ENCODE measurements at places on chromosomes 3 and 15.

GRCh38 chr3:47581422-47581821 is 2.8 kb upstream of the CSPG5 start:
- DNase-seq, result no peak

- DNase-seq, result no peak
Observed at GRCh38 chr15:59821286-59821685, 132.2 kb upstream of the BNIP2 start.

- no peak for DNase-seq
Observed at GRCh38 chr3:72789786-72790185, 58.5 kb downstream of the SHQ1 start.

DNA sequence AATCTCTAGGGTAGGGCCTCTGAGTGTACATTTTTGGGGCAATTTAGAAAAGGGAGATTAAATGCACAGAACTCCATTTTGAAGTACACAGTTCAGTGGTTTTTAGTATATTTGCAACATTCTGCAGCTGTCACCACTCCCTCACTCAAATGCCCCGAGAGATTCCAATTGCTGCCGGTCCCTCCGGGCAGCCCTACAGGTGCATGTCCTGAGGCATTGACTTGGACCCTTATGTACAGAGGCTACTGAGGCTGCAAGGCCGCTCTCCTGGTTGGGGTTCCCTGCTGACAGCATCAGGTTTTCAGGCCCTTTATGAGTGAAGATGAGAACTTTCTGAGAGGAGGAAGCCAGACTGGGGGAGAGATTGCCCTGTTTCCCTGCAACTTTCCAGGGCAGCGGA is 39.6 kb downstream of the SMAD6 start:
- DNase-seq, result no peak

- DNase-seq, result no peak
Observed at GRCh38 chr3:34277110-34277509, 478.7 kb downstream of the PDCD6IP start.

DNA sequence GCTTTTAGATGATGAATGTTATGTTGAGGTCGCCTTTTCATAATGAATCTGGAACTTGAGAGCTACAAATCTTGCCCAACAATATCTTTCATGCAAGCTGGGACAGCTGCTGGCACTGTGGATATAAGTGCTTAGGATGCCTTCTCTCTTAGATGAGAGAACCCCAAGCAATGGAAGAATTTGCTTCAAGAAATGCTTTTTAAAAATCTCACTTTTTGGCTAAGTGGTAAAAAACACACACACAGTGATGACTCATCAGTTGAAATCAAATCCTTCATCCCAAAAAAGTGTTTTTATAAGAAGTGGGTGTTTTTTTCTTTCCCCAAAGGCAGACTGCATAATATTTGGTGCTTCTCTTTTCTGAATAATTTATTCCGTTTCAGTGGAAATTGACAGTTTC is 38.4 kb upstream of the GALNT15 start:
- DNase-seq, result no peak

GRCh38 chr15:90633360-90633759 is 83.8 kb upstream of the BLM start:
- no peak for DNase-seq

GRCh38 chr3:52787246-52787645 is 7.3 kb upstream of the ITIH3 start:
- no peak for DNase-seq

DNA sequence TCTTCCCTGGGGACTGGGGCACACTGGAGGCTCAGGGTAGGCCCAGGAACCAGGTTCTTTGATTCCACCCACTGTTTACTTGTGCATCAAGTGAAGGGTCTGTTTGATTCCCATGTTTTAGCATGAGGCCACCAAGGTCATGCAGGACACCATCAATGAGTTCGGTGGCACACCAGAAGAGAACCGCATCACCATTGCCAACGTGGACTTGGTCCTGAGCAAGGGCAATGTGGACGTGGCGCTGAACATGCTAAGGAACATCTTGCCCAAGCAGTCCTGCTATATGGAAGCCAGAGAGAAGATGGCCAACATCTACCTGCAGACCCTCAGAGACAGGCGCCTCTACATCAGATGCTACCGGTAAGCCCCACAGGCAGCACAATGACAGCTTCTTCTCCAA is 21.5 kb downstream of the TTC21A start:
- DNase-seq, result no peak

- DNase-seq, result no peak
Observed at GRCh38 chr3:23747841-23748240, 57.9 kb upstream of the UBE2E1 start.

- no peak for DNase-seq
Observed at GRCh38 chr3:89306540-89306939, 199.1 kb downstream of the EPHA3 start.

GRCh38 chr3:130905551-130905950 is 11.7 kb downstream of the ATP2C1 start:
- DNase-seq, result no peak

GRCh38 chr15:89335298-89336041 is 846 bp upstream of the POLG start:
- DNase-seq, result no peak

DNA sequence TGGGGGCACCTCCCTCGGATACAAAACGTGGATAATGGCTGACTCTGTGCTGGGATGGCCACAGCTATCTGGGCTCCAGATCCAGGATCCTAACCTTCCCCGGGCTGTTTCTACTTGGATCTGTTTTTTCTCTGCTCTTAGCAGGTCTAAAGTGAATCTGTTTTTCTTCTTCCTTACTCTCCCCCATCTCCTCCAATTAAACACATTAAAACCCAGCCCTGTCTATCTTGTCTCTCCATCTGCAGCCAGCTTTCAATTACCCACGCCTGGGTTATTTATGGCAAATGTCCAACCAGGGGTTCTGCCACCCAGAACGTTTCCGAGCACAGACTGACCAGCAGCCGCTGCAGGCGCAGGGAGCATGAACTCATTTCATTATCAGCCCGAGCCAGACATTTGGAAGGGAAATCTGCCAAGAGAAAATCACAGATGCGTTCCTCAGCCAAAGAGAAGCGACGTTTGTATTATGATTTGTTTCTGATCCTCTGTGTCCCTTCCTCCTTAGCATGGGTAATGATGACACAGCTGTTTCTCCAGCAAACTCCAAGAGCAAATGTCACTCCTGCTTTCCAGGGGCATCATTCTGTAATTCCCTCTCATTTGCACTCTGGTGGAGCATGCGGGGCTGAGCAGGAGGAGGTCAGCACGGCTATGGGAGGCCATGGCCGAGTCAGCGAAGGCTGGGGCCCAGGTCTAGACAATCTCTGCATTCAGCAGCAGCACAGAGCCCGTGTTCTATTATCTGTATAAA is 42.0 kb downstream of the UMPS start:
- peak; percentile 80 for DNase-seq

DNA sequence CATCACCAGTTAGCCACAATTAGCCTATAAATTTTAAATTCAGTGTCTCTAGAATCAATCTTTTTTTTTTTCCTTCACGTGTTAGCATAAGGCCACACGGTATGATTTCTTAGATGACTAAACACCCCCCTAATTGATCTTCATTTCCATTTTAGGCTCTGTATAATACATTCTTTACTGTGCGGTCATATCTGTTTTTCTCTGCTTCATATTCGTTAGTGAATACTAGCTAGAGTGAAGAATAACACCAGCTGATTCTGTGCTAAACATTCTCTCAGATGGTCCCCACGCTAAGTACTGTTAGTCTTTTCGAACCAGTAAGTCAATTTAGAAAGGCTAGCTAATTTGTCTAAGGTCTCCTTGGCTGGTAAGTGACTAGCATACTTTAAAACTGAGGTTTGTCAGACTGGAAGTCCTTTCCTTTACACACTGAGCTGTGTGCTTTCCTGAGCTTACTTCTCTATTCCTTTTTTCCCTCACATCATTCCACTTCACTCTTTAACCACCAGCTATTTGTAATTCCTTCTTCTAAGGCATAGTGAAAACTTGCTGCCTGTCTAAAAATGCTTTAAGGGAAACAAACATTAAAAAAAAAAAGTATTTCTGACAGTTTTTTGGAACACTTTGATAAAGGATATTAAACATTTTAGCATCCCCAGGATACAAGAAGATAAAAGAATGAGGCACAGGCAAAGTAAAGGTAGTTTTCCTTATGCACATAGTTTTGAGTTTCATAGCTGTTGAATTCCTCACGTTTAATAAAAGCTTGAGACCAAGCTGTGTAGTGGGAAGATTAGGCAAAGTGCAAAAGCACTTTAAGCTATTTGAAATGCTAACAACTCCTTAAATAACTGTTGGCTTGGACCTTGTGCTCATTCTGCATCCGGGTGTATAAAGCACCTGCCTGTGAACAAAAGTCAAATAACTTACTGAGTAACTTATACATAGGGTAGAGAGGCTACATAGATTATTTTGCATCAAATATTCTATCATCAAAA is 17.1 kb downstream of the ZFAND6 start:
- DNase-seq, result no peak

DNA sequence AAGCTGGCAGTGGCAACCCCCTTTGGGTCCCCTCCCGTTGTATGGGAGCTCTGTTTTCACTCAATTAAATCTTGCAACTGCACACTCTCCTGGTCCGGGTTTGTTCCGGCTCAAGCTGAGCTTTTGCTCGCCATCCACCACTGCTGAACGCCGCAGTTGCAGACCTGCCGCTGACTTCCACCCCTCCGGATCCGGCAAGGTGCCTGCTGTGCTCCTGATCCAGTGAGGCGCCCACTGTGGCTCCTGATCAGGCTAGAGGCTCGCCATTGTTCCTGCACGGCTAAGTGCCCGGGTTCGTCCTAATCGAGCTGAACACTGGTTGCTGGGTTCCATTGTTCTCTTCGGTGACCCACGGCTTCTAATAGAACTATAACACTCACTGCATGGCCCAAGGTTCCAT is 22.8 kb downstream of the CHST2 start:
- no peak for DNase-seq

DNA sequence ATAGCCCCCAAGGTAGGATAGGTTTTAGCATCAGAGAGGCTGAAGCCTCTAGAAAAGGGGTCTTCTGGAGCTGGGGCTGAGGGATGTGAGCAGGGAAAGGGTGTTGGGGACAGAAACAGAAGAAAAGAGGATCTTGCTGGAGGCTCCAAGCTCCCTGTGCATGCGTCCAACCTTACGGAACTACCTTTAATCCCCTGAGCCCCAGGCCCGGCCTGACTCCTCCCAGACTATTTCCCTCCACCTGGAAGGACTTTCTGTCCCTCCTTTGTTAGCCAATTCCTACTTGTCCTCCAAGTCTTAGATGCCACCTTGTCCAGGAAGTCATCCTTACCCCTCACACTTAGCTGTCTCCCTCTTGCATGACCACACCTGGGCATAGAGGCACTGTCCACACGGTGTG is 50.0 kb upstream of the VPS8 start:
- no peak for DNase-seq

GRCh38 chr3:27971600-27971999 is 249.5 kb upstream of the EOMES start:
- DNase-seq, result no peak

DNA sequence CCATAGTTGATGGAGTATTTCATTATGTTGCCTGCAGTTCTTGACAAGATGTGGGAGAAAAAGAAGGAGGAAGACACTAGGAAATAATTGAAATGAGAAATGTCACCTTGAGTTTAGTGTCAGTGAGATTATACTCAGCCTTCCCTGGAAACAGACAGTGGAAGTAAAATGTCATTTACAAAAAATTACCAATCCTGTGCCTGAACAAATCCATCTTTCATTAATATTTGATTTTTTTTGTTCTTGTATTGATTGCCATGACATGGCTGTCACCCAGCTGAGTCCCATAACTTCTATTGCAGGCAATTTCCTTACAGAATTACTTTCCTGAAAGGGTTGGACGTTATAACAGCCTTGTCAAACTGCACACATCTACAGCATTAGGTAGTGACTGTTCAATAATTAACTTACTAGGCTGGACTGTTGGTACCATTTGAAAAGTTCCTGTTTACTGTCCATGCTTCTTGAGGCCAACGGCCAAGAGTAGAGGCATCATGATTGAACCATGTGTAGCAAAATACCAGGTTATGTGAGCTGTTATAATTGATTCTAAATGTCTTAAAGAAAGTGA is 572.2 kb upstream of the LMCD1 start:
- no peak for DNase-seq

- no peak for DNase-seq
Observed at GRCh38 chr15:31031471-31032067, 40.1 kb upstream of the MTMR10 start.

Data from NCI-H446 treated with DMSO at 0.1 percent for 48 hours (cell line).